Stimulated activated CD4-positive, alpha-beta T cell treated with anti-CD3 and anti-CD28 coated beads, Interleukin-15, amount 100 ng/mL, for 1 hour (primary cell): ENCODE measurements at places on chromosomes 3 and 15.

DNA sequence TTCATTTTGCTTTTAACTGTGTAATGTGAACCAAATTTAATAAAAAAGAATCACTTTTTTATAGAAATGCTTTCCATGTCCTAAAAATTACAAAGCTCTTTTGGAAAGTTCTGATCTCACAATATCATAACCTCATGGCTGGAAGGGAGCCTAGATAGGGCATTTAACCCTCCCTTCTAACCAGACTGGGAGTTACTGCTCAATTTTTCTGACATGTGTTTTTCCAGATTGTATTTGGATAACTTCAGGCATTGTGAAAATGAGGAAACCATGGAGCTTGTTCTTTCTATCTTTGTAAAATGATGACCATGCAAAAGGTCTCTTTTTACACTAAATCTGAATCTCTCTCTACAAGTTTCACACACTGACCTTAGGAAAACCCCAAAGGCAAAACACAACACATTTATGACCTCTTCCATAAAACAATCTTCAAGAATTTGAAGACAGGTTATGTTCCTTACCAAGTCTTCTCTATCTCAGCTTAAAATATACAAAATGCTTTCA, 508.8 kb downstream of the DIPK2A start:
- no peak for DNase-seq

DNA sequence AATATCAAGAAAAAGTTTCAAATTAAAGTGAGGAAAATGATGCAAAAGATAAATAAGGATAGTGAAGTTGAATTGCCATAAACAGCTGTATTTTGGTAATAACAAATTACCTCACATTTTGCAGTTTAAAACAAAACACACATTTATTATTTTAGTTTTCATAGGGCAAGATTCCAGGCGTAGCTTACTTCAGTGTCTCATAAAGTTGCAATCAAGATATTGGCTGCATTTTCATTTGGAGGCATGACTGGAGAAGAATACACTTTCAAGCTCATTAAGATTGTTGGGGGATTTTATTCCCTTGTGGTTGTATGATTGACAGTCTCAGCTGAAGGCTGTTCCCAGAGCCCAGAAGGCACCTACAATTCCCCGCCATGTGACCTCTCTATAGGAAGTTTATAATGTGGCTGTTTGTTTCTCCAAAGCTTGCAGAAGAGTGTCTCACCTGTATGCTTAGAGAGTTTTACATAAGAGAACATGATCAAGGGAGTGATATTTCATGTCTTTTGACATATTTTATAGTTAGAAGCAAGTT, 151.4 kb downstream of the OTOL1 start:
- no peak for DNase-seq

DNA sequence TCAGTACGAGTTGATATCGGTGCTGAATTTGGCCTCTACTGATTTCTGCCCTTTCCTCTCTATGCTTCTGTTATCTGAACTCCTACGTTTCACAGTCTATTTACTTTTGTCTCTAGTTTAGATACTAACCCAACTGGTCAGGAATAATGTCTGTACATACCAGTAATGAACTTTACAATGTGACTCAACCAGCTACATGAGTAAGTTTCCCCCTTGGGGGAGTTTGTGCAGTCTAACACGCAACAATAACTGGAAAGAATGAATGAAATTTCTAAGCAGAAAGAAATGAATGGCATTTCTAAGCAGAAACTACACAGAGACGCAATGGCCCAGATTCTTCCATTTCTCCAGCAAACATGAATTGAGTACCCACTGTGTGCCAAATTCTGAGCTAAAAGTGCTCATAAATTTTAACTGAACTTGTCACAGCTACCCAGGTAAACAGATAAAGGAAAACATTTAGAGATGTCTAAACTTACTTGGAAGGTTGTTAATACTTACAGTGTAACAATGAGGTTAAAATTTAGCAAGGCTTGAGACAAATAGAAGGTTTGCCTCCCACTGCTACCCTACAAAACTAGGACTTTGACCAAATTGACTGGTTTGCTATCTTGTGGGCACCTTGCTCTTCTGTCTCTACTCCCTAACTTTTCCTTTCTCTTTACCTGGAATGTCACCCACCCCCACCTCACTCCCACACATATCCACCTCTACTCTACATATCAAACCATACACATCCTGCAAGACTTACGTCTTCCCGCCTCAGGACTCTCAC, 11.6 kb downstream of the UPK1B start:
- DNase-seq, result no peak

GRCh38 chr3:115251509-115251908, 104.4 kb upstream of the ZBTB20 start:
- no peak for DNase-seq

DNA sequence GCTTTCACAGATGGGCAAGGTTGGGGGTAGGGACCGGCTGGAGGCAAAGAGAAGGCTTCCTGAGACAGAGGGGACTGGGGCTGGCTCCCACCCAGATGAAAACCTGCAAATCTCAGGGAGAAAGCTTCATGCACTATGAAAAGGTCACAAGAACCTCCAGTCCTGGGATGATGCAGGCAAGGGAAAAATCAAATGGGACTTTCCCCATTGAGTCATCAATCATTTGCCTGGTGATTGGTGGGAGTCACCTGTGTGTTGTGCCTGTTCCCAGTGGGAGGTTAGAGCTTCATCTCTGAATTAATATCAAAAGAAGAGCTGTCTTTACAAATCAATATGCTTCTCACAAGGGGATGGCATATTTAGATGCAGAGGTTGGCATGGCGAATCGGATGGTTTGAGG, 49.9 kb downstream of the CACNA1D start:
- DNase-seq, result no peak

DNA sequence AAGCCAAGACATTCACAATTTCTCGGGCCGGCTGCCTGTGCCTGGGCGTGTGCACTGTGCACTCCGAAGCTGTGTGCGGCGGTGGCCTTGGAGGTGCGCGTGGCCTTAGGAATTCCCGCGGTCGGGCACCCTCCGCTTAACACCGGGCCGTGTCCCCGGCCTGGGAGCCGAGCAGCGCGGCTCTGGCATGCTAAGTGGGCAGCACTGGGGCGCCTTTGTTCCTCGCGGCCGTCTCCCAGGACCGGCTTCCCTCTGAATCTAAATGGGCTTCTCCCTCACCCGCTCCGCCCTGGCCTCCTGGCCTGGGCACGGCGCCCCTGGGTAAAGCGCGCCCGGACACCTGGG, 498 bp upstream of the ARNT2 start:
- DNase-seq, result no peak

DNA sequence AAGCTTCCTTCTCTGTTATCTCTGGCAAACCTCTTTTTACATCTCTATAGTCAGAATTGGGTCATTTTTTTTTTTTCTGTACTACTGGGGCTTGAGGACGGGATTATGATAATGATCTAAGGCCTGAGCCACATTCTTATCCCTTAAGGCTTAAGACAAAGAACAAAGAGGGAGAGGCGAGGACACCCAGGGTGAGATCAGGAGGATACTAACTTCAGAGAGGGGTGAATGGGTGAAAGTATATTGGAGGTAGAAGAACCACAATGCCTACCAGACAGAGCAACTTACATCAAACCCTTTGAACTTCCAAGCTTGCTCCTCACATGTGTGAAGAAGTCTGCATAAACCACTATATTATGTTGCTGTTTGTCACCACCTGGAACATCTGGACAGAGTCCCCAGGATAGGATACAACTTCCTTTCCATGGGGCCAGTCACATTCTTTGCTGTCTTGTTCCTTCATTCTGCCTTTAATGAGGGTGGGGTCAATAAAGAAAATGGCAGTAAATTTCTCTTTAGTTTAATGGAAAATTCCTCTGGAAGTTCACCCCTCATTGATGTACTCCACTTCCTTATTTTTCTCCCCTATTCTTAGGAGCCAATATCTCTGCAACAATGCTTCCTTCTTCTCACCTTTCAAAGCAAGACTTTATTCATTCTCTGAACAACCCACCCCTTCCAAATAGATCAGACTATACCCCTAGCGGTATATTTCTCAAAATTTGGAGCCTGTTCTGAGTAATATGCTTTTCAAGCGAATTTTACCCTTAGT, 9.1 kb upstream of the PDCD6IP start:
- no peak for DNase-seq

DNA sequence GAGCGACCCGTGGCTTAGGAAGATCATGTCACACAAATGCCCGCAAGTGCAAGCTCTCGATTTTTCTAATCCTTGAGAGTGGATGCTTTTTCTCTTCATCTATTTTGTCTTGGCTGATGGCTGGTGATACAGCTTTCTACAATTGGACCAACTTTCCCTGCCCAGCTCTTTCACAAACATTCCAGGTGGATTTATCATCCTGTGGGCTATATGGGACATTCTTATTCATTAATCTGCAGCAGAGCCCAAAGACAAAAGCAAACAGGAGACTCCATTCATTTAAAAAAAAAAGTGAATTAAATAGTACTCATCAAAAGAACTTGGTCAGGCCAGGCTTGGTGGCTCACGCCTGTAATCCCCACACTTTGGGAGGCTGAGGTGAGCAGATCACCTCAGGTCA, 14.2 kb upstream of the TSEN2 start:
- no peak for DNase-seq

DNA sequence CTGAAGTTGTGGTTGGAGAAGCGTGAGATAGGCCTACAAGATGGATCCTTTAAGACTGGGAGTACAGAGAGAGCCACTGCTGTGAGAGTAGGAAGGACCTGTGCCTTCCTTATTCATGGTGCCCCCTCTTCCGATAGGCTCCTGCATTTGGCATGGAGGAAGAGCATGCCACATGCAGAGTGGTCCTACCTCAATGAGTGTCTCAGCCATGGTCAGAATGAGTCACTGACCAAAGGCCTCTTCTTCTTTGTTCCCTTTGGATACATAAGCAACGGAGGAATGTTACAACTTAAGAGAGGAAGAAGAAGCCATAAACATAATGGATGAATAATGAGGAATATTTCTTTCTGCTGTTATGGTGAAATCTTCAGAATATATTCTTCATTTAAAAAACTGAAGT, 681.2 kb upstream of the GRM7 start:
- no peak for DNase-seq

GRCh38 chr3:69292959-69293574, 92.8 kb downstream of the FRMD4B start:
- DNase-seq, result no peak

- no peak for DNase-seq
Measured at GRCh38 chr3:134694466-134694865, 43.6 kb upstream of the KY start.

DNA sequence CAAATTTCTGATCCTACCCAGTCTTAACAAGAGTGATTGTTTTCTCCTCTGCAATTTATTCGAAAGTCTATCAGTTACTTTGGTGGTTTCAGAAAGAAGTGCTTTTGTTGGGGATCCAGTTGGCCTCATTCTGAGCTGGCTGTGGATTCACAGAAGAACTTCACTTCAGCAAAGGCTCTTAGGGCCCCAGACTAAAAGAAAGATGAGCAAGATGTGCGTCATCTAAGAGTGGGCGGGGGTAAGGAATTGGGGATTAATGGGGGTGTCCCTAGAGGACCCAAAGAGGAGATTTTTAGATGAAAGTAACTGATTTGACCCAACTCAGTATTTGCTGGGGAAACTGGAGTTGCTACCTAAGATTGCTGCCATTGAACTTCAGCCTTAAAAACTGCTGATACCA, 63.9 kb upstream of the TSEN2 start:
- no peak for DNase-seq

DNA sequence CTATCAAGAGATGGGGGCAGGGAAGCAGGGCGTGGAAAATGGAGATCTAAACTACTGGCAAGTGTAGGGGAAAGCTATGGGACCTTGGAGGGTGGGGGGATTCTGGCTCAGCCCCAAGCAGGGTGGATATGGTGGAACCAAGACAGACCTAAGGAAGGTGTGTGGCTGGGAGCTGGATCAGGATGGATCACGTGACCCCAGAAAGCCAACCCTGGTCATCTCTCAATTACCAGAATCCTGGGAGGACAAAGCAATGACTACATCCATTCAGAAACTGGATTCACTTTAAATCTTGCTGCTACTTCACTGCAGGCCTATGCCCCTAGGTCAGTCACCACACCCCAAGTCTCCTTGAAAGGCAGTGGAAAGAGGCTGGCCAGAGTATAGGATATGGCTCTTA, 68.4 kb downstream of the WHAMM start:
- no peak for DNase-seq

GRCh38 chr3:197296545-197296944, 1.9 kb downstream of the DLG1 start:
- no peak for DNase-seq

DNA sequence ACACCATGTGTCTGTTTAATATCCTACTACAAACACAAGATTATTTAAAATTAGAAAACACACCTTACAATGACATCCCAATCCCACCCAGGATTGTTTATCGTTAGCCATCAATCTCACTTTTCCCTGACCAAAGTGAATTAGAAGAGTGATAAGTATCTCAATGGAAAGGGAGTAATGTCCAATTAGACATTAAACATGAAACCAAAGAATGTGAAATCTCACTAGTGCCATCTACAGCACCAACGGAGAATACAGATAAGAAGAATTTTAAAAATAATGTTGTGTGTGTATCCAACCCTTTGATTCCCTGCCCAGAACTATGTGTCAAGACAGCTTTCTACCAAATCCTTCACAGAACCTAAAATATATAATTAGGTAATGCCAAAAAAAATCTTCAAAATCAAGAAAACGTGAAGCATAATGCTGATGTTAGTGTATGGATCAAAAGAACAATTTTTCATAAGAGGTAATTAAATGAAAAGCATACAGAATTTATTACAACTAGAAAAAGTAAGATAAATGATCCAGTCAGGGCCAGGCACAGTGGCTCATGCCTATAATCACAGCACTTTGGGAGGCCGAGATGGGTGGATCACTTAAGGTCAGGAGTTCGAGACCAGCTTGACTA, 64.2 kb downstream of the SCAPER start:
- DNase-seq, result no peak

GRCh38 chr3:18301781-18302180, 123.4 kb downstream of the SATB1 start:
- no peak for DNase-seq

GRCh38 chr15:37820380-37821128, 113.9 kb upstream of the TMCO5A start:
- DNase-seq, result no peak

DNA sequence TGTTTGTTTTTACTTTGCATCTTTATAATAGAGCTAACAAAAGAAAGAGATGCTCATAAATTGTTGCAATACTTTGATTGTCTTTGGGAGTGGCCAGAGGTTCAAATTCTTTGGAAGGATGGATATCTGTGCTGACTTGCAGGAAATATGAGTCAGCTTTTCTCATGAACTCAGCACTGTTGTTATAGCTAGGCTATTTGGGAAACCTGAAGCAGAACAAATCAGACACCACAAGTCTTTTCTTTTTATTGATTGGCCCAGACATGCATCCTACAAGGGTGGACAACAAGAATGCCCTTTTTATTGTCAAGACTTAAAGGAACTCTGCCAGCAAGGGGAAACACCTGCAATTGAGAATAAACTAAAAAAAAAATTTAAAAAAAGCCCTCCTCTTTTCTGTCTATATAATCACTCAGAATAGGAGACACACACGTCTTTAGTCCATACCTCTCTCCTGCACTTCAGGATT, 4.6 kb upstream of the DENND4A start:
- no peak for DNase-seq

GRCh38 chr3:195666-196065, 897 bp upstream of the CHL1 start:
- no peak for DNase-seq

GRCh38 chr3:185865247-185865646, 40.4 kb upstream of the IGF2BP2 start:
- no peak for DNase-seq
